ENCODE measurements at places on chromosomes 3 and 15.

DNA sequence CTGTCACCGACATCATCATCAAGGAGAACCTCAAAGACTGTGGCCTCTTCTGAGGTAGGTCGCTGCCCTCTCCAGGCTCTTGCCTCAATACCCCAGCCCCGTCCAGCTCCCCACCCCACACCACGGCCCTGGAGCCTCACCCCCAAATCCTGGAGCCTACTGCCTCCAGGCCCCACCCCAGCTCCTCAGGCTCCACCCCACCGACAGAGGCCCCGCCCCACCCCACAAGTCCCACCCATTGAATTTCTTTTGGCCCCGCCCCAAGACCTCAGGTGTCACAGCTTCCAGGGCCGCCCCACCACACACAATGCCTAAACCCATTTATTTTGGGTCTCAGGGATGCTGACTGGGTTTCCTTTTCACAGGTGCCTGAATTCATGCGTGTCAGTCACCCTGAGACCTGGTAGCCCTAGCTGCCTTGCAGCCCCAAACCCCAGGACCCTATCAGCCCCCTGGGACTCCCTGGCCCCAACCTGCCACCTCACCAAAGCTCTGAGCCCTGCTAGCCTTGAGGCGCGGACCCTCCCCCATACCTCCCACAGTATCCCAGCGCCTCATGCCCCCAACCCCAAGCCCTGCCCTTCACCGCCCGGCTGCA lies 3.6 kb downstream of the GNAT1 start:
- no peak for DNase-seq

- no peak for DNase-seq
These were observed 129.1 kb upstream of the MBNL1 start for GRCh38 chr3:152139651-152140050.

- no peak for DNase-seq
These were observed 485 bp downstream of the CELF6 start for GRCh38 chr15:72319360-72319984.

- no peak for DNase-seq
These were observed 86.2 kb downstream of the CD47 start for GRCh38 chr3:108004647-108005046.

DNA sequence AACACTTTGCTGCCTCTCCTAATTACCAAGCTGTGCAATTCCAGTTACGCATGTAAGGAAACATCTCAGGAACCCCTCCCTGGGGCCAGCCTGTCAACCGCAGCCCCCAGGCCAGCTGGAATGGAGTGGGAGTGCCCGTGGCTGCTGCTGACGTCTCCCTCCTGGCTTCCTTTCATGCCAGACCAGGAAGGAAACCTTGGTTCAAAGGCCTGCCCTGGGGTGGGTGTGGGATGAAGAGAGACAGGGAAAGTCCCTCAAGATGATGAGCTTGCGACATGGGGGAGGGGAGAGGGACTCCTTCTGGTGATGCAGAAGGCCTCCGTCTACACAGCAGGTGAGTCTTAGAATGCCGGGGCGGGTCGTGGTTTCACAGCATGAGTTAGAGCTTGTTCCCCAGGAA lies 11.4 kb upstream of the CYP11A1 start:
- DNase-seq, result no peak

DNA sequence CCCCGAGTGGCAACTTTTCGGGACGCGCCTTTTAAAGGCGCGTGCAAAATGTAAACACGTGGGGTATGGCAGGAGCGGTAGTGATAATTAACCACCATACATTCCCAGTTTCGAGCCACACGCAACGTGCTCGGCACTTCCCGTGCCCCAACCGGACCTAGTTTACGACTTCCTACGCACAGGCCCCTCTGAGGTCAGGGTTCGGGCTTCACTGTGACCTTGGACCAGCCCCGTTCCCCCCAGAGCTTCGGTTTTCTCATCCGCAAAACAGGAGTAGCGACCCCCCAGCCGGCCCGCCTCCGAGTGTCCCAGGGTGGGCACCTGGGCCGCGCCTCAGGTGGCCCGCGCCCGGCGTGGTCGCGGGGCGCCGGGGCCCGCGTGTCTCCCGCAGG lies 451 bp downstream of the CHCHD4 start:
- DNase-seq, result no peak

- no peak for DNase-seq
These were observed at the start of gene DLL4 for GRCh38 chr15:40928821-40929659. Gene DLL4 (plus strand): TSS chr15:40929340. CDS start chr15:40929669, 329 bp downstream.

DNA sequence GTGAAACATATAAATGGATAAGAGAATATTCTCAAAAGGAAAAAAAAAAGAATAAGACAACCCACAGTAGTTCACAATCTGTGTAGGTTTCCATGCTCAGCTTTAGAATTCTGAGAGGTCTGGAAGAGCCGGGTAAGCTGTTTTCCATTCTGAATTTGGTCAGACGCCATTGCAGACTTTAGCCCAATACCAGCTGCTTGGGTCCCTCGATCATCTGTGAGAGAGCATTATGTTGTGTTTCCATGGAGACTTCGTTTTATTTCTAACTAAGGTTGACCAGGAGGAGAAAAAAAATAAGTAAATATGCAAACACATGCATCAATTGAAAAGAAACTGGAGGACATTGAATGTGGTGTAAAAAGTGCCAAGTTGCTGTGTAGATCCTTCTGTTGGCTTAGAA lies 25.5 kb downstream of the KCNAB1 start:
- no peak for DNase-seq

- DNase-seq, result no peak
These were observed 4.7 kb downstream of the PIK3CB start for GRCh38 chr3:138829886-138830510.
